ENCODE measurements at places on chromosomes 12 and 14.

- no peak for DNase-seq
These were observed 905 bp upstream of the CIPC start for GRCh38 chr14:77097006-77097699.

DNA sequence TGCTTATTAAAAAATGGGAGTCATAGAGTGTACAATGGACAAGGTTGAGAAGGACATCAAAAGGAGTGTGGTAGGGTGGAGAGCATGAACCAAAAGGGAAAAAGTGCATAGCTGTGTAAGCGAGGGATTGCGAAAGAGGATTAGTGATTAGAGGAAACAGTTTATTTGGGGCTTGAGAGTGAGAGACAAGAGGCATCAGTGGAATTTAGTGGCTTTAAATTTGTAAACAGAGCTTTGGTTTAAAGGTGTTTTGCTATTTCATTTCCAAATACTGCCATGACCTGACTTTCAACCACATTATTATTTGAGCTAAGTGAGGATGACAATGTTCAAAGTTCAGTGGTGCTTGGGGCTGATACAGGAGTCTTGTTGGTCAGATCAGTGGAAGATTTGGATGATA is 53.4 kb downstream of the SLC16A7 start:
- no peak for DNase-seq

- DNase-seq: no peak
These were observed 210.4 kb upstream of the SYT10 start for GRCh38 chr12:33649992-33650391.

- no peak for DNase-seq
These were observed 231.3 kb downstream of the ZFP36L1 start for GRCh38 chr14:68561531-68562007.

DNA sequence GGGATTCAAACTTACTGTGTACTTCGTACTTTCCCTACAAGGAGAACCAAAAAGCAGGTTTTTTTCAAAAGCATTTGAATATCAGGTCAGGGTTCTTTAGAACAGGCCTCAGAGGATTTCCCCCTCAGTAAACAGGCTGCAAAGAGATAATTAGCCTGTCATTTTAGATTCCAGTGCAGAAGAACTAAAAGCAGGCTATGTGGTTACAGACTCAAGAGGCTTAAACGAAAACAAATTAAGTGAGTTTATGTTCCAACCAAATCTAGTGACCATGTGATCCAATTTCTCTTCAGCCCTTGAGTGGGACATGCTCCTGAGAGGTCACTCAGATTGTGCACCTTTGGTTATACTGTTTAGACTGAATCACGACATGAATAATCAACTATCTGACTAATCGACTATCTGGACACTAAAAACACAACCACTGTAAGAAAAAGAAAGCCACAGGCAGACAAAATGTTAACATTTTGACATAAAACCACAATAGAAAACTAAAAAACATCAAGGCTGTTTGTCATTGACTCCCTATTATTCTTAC is 4.5 kb downstream of the TMED8 start:
- no peak for DNase-seq

DNA sequence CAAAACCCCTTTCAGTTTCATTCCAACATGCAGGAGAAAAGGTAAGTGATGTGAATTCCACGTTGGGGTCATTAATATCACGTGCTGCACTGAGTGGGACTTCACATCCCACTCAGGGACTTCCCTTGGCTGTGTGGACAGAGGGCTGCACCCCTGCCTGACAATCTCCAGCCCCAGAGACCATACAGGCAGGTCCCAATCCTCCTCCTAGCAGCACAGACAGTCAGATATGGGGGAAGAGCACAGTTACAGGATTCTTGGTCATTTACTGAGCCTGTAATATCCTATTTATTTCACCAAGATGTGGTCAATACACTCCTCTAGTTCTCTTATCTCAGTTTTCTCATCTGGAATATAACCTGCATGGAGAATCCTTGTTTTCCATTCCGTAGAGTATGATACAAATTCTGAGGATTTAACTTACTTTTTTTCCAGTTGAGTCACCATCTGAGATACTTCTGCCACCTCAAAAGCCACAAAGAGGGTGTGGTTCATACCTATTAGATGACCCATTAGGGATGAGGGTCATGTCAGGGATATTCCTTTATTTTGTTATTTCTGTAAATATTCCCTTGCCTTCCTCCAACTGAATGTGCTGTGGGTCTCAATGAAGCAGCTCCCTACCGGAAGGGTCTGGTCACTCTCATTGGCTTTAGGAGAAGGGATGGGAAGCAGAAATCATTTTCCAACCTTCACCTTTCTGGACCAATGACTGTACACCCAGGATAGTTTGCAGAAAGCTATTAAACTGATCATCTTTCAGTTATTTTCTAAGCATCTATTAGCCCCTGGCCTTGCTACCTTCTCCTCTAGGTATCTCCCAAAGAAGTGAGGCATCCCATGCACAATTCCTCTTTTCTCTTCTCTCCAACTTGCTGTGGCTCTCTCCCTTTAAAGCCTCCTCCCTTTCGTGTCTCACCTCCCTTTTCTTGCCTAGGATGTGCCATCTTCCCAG is 43.0 kb upstream of the NTF3 start:
- DNase-seq: no peak

DNA sequence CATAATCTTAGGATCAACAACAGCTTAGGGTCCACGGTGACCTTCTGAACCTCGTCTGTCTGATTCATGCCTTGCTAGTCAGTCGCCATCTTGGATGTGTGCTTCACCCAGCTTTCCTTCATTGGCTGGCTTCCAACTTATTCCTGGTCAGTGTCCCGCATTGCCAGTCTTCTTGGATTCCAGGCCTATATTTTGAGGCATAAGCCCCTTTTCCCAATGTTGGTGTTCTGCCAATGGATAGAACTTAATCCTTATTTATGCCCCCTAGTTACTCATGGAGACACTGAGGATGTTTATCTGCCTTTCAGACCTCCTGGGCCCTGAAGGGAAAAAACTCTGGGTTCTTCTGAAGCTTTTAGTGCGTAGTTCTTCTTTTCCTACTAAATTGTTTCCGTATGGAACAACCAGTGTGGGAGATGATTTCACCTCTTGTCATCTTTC is 5.8 kb downstream of the JDP2 start:
- no peak for DNase-seq

DNA sequence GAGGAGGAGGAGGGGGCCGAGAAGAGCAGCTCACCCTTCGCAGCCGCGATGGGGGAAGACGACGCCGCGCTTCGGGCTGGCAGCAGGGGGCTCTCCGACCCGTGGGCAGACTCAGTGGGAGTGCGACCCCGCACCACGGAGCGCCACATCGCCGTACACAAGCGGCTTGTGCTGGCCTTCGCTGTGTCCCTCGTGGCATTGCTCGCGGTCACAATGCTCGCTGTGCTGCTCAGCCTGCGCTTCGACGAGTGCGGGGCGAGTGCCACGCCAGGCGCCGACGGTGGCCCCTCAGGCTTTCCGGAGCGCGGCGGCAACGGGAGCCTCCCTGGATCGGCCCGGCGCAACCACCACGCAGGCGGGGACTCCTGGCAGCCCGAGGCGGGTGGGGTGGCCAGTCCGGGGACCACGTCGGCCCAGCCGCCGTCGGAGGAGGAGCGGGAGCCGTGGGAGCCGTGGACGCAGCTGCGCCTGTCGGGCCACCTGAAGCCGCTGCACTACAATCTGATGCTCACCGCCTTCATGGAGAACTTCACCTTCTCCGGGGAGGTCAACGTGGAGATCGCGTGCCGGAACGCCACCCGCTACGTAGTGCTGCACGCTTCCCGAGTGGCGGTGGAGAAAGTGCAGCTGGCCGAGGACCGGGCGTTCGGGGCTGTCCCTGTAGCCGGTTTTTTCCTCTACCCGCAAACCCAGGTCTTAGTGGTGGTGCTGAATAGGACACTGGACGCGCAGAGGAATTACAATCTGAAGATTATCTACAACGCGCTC is 745 bp downstream of the TRHDE start:
- no peak for DNase-seq

- DNase-seq: no peak
These were observed 98.9 kb downstream of the RBM19 start for GRCh38 chr12:113867258-113867657.

- DNase-seq: no peak
These were observed 121.4 kb downstream of the EFCAB11 start for GRCh38 chr14:89833120-89833532.

DNA sequence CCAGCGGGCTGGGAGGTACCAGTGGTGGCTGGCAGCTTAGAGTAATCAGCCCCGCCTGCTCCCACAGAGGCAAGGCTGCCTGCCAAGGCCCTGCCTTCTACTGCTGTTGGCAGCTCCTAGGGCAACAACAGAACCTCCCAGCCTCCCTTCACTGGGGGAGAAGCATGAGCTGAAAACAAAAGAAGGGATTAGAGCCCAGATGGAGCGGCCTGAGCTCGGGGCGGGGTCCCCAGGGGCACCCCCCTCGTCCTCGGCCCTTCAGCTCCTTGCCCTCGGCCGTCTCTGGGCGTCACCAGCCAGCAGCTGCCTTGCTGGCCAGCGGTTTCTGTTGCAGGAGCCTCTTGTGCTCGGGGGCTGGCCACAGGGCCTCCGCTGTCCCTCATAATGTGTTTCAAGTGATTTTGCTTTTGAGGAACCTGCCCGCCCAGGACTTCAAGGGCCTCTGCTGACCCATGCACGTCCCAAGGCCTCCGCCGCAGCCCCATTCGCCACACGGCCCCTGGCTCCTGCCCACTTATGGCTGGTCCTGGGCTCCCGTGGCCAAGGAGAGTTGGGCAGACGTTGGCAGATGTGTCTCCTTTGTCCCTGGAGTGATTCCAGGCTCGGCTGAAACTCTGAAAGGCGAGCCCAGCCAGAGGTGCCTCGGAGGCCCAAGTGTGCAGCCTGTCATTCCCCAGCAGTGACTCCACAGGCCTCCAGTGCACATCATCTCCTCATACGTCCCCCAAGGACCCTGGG is 49.7 kb downstream of the PSMA6 start:
- no peak for DNase-seq

GRCh38 chr14:79570648-79571047 is 640.7 kb downstream of the DIO2 start:
- no peak for DNase-seq

DNA sequence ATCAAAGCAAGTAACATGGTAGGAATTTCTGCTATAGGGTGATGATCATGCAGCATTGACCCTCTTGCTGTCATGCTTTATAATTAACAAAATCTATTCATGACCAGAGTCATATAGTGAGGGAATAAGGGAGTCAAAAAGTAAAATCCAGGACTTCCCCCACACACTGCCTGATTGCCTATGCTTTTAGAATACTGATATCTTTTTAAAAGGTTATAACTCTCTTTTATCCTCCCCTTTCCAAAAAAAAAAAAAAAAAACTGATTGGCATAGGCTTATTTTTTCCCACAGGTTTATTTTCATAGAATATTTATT is 51.4 kb downstream of the ZFP36L1 start:
- no peak for DNase-seq

- no peak for DNase-seq
These were observed 95.7 kb downstream of the PPP2R5C start for GRCh38 chr14:101857226-101857625.

GRCh38 chr14:91350813-91351511 is 66.7 kb downstream of the CCDC88C start:
- DNase-seq: no peak

GRCh38 chr14:74421981-74422380 is 4.0 kb downstream of the SYNDIG1L start:
- DNase-seq: no peak

DNA sequence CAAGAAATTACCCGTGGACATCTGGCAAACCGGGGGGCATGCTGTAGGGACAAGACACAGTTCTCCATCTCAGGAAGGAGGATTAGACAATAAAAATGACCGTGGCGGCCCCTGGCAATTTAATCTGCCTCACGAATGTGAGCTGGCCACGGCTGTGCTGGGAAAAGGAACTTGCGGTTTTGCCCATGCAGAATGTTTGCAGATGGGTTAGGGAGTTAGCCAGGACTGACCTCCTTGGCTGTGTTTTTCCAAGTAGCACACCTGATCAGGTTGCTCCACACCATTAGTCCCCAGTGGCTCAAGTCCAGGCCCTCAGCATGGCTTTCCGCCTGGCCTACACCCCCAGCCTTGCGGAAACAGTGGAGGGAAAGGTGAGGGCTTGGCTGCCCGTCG is 20.8 kb downstream of the TPCN1 start:
- DNase-seq: no peak

DNA sequence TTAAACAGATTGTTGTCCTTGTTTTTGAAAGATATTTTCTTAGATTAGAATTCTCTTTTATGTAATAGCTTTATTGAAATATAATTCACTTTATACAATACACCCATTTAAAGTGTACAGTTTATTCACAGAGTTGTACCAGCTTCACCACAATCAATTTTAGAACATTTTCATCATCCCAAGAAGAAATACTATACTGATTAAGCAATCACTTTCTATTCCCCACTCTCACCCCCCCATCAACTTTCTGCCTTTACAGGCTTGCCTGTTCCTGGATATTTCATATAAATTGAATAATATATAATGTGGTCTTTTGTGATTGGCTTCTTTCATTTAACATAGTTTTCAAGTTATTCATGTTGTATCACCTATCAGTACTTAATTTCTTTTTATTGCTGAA is 44.4 kb downstream of the ARHGAP5 start:
- DNase-seq: no peak
